ENCODE measurements at places on chromosomes 11 and 22.

- DNase-seq, result no peak
Measured at GRCh38 chr11:74373382-74373781, 24.9 kb downstream of the PGM2L1 start.

- no peak for DNase-seq
Measured at GRCh38 chr11:109378034-109378433, 44.0 kb upstream of the C11orf87 start.

GRCh38 chr22:29814003-29814402 lies 24.1 kb downstream of the ASCC2 start:
- no peak for DNase-seq

GRCh38 chr22:21080435-21081137 lies 34.8 kb downstream of the LRRC74B start:
- DNase-seq, result no peak

DNA sequence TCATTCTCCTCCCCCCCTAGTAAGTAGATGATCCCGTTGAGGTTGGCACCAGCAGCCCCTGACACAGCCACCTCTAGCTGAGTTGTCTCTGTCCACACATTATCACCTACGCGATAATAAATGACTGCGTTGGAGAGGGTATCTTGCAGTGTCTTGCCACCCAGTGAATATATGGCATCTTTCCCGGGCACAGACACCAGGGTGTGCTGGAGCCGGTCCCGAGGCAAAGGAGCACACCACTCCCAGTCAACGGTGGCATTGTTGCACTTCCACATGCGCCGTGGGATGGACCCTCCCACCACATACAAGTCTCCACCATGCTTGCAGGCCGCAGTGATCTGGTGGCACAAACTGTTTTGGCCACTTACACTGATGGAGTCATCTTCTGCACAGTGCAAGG lies 5.4 kb downstream of the KBTBD4 start:
- no peak for DNase-seq
